ENCODE measurements at places on chromosomes 6 and 20. TPM values are rescaled to one million over a fixed set of nuclear protein-coding genes. Genes with fewer than 3 reads are reported as not detected.

- H3K27ac ChIP-seq = no peak overlapping the region
- H3K27me3 ChIP-seq = no peaks in the 10 kb centered on the region
- H3K4me1 ChIP-seq = no peaks in the 10 kb centered on the region
- no peak for DNase-seq
- H3K4me3 ChIP-seq = no peak overlapping the region
Measured at GRCh38 chr6:131916847-131917246, 34.3 kb downstream of the CCN2 start.

Gene ATP6V1G2
- total RNA-seq = 2.4 TPM

DNA sequence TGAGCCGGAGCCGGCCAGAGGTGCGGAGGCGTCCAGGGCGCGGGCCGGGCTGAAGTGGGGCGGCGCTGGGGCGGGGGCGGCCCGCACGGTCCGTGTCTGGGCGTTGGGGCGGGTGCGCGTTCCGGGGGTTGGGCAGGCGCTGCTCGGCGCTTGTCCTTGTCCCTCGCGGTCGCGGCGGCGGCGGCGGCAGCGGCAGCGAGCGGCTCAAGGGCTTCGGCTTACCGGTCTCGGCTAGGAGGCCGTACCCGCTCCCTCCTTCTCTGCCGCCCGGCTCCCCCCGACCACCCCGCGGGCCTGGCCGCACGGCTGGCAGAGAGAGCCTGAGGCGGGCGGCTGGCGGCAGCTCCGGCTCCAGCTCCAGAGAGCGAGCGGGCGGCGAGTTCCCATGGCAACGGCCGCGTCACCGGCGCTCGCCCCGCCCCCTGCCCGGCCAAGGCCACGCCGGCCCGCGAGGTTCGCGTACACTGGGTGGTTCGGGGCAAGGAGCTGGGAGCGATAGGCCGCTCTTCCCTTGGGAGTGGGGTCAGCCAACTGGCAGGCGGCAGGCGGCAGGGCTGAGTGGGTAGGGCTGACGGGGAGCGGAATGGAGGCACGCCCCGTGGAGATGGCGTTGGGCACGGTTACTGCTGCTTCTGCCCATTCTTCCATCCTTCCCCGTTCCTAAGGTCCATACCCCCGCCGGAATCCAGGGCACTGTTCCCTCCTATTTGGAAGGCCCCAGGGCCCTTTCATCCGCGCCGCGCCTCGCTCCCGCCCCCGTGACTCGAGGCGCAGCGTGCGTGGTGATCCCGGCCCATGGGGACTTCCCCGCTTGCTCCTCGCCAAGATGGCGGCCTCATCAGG is at the start of gene LRRC73:
Gene LRRC73 (minus strand): TSS at position 363 of the 843 bp plus-strand sequence. CDS start 561 bp downstream, outside the sequence.
- H3K4me1 ChIP-seq = peaks cover 19% of the 10 kb centered on the region
- peak; percentile 65 for DNase-seq
- H3K27me3 ChIP-seq = no peaks in the 10 kb centered on the region

DNA sequence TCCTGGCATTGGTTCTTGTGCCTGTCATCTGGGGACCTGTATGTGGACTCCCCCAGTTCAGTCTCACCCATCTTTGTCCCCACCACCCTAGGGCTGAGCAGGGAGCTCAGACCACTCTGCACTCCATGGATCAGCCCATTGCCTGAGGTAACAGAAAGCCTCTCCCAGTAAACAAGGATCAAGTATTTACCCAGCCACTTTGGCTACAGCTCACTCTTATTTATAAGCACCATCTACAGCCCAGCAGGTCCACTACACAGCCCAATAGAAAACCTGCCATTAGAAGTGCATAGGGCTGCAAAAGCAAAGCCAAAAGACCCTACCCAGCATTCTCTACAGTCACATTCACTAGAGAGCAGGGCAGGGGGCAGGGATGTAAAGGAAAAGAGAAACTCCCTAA is 335.0 kb upstream of the SYNCRIP start:
- H3K27ac ChIP-seq = no peak overlapping the region
- H3K4me3 ChIP-seq = no peak overlapping the region

Measured in tibial nerve (tissue), 4 donors.